ENCODE measurements at places on chromosomes 16 and 17.

GRCh38 chr17:43907425-43907981 lies at the start of gene MPP2:
Gene MPP2 (minus strand): TSS chr17:43907536. CDS start chr17:43904460, 3,076 bp downstream.
- DNase-seq, result peak; percentile 50

DNA sequence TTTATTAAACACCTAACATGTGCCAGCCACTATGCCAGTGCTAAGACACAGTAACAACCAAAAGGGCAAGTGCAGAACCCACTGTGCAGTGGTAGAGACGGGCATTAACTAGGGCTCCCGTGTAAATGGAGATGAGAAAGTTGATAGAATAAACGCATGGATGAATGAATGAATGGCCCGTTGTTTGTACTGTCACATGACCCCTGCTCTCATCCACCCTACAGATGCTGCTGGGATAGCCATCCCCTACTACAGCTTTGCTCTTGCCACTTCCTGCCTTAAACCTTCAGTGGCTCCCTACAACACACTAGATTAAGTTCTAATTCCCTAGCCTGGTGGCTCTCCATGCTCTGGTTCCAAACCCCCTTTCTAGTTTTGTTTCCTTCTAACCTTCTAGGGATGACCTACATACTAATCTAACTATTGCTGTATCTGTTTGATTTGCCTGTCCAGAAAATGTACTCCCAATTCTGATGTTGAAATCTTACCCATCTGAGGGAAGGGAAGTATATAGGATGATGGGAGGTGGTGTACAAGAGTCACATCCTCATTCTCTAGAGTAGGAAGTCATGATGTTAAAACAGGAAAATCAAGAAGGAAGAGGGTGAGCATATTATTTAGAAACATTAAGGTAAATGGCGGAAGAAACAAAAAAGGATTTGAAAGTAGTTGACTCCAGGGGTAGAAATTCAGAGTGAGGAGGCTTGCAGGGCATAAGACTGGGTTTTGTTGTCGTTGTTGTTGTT lies 11.4 kb upstream of the TNRC6C start:
- DNase-seq, result no peak

DNA sequence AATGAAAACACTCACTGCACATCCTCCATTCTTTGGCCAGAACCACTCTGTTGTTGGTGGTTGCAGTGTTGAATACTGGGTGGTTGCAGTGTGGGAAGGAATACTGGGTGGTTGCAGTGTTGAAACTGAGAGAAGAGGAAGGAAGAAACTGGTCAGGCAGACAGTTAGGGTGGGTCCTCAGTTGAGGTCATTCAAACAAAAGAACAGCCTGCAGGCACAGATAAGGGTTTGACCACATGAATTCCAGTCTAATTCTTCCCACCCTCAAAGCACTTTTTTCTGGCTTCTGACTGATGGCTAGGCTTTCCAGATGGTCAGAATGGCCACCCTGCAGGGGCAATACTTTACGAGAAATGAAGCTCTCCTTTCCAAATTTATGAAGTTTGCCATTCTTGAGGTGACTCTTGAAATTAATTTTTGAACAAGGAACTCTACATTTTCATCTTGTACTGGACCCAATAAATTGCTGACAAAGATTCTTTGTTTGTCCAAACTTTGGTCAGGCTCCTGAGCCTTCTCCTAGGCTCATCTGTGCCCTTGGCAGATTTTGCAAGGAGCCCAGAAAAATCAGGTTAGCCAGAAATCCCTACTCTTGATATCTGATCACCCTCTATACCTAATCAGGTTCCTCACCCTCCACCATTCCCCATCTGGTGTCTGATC lies 596.6 kb upstream of the CDH5 start:
- DNase-seq, result no peak

DNA sequence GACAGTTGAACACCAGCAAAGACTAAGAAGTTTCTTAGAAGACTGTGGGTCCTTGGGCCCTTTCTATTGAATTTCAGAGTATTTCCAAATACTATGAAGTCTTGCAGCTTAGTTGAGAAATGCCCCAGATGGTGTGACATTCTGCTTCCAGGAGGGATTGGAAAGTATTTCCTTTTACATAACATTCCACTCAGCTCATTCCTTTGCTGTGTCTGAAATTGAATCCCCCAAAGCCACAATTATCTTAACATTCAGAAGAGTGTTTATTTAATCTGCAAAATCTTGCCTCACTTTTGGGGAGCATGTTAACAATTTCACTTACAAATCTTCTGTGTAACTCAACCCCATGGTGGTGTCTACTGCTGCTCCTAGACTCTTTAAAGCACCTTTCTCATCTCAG lies 307.7 kb downstream of the WWOX start:
- no peak for DNase-seq

- no peak for DNase-seq
Measured at GRCh38 chr16:55778757-55779156, 54.1 kb downstream of the CES1 start.

- DNase-seq, result no peak
Measured at GRCh38 chr17:34370997-34371395, 8.0 kb upstream of the CCL1 start.

DNA sequence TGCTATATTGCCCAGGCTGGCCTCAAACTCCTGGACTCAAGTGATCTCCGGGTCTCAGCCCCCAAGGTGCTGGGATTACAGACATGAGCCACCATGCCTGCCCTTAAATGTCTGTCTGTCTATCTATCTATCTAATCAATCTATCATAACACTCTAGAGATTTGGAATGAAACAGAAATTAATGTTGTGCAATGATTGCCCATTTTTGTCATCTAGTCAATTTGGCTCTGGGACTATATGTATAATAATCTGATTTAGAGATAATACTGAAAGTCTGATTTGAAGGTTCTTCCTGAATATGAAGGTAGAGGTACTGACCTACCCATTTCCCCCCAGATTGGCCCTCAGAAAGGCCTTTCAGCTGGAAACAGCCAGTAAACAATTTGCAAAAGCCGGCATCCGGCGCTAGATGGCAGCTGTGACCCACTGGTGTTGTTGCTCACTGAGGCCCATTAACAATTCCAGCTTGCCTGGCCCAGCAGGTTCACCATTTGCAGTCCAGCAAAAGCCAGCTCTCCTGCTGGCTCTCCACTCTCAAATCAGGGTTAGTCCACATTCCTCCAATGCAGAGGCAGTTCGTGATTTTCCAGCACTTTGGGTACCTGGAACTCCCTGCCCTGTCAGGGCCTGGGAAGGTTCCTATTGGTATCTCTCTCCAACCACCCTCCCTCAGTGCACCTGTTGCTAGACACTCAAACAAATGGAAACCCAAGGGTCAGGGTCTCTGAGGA lies 22.9 kb upstream of the C16orf87 start:
- peak; percentile 43 for DNase-seq

DNA sequence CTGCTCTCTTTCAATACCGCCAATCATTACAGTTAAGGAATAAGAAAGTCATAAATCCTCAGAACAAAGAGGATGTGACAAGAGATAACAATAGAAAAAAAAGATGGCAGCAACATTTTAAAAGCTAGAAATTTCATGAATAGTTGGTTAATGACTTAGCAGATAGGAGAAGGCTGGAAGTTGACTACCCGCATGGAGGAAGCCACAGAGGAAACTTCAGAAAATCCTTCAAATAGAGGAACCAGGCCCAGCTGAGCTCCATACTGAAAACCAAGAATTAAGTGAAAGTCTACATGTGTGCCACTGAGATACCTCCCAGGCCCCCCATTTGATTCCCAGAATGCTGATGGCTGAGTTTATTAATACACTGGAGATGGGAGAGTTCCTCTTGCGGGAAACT lies 109.3 kb downstream of the GSG1L start:
- DNase-seq, result no peak

GRCh38 chr17:61205401-61205800 lies 194.2 kb upstream of the TBX2 start:
- DNase-seq, result no peak

DNA sequence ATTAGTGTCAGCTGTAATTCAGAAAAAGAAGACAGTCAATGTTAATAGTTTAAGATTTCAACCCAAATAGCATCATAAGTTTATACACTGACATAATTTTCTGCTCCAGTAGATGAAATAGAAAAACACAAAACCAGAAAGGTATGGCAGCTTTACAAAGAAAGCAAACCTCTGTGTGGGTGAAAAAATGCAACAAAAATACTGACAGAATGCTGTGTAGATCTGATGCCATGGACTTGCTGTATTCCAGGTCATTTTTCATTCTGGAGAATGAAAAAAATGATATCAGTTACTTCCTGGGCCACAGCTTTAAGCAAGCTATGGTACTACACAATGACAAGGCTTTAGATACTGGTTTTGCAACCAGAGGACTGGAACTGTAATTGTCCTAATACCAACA lies 116.0 kb downstream of the MAP2K4 start:
- DNase-seq, result no peak

All from omental fat pad (tissue), 4 donors.